ENCODE measurements at places on chromosomes 2 and 18.

DNA sequence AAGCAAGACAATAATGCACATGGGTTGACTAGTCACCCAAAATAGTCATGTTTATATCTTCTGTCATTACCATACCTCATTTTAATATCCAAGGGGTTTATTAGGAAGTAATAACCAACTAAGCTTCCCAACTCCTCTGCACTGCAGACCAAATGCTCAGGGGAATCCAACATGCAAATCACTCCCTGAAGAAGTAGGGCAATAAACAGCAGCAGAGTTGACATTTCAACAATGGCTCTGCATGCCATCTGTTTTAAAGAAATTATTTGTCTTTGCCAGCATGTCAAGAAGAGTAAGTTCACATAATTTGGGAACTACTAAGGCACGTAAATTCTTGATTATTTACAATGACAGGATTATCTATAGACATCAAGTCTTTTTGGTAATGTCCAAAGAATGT lies 84.4 kb upstream of the LYPD1 start:
- DNase-seq, result no peak

- DNase-seq, result no peak
These were observed 177.0 kb downstream of the CTIF start for GRCh38 chr18:48715711-48716361.

- no peak for DNase-seq
These were observed 7.9 kb upstream of the TEX51 start for GRCh38 chr2:126890551-126891450.

DNA sequence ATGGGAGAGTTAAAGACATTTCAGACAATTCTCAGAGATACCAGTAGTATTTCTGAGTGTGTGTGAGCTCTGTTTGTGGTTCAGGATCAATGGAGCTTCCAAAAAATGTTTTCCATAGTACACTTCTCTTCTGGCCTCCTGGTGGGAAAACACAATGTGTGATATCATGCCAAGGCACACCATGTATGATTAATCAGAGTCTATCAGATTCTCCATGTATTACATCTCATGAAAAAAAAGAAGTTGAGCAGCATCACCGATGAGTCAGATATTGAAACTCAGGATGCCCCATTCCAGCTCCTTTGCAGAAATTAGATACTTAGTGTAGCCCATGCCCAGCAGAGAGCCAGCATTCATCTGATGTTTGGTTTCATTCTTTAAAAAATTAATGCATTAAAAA lies 620.3 kb upstream of the POU3F3 start:
- DNase-seq, result no peak

GRCh38 chr2:545711-546650 lies 131.2 kb downstream of the TMEM18 start:
- DNase-seq, result no peak

DNA sequence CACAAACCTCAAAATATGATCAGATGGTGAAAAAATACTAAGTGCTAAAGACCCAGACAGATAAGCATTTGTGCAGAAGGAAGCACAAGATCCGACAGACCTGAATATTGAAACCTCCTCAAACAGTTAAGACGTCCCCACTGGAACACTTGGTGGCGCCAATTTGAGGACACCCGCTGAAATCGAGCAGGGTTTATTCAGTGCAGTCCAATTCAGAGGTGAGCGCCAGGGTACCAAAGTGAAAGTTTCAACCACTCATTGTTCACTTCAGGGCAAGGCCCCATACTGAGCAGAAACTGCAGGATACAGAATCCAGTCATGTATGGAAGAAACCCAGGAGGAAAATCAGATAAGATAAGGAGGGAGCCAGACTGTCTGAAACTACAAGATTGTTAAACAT lies 417.6 kb downstream of the LRRTM4 start:
- DNase-seq, result no peak

DNA sequence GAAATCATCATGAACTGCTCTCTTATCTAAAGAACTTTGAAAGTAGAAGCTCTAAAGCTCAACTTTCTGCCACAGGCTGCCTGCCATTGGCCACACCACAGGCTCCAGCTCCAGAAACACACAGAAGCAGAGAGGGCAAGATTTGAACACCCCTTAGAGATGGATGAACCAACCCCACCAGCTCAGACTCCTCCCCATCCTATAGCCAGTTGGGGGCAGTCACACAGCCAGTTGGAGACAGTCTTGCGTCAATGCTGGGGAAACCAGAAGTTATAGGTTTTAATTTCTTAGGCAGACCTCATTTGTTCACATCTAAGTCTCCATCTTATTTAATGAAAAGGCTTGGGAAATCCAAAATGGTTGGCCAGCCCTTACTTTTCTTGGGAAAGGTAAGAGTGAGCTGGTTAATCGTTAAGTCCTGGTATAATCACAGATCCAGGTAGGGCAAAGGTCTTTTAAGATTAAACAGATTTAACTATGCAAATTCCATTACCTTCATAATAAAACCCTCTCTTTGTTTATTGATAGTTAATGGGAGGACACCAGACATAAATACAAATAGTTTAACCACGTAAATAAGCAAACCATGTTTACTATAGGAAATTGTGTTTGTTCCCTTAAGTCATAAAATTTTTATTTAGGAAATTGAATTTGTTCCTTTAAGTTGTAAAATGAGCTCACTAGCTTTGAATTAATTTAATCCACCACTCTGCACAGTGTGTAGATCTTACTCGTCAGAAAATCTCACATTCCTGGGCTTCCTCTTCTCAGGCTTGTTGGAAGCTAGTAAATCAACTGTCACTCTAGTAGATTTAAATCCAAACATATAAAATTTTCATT lies 28.0 kb downstream of the MRO start:
- no peak for DNase-seq

GRCh38 chr2:140861666-140862065 lies 1269.2 kb downstream of the LRP1B start:
- no peak for DNase-seq

DNA sequence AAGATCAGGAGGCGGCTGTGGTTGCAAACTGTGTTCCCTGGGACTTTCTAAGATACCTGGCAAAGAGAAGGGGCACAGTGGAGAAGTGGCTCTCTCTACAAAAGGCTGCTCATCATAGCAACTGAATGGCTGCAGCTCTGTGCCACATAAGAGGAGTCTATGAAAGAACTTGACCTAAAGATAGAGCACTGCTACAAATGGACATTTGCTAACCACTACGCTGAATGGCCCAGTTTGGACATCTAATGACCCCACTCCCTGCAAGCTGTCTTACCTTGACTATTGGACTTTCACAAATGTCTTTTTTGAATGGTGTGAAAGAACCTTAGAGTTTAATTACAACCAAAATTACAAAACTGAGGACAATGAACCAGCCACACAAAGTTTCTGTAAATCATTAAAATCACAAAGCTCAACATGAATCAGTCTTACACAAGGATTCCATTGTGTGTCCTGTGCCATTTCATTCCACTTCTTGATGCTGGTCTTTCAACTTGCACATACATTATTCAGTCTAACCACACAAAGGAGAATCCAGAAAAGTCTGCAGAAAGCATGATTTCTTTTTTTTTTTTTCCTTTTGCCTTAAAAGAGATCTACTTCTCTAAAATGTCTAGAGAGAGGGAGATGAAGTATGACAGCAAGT lies 154.0 kb downstream of the LAMA1 start:
- DNase-seq, result no peak

DNA sequence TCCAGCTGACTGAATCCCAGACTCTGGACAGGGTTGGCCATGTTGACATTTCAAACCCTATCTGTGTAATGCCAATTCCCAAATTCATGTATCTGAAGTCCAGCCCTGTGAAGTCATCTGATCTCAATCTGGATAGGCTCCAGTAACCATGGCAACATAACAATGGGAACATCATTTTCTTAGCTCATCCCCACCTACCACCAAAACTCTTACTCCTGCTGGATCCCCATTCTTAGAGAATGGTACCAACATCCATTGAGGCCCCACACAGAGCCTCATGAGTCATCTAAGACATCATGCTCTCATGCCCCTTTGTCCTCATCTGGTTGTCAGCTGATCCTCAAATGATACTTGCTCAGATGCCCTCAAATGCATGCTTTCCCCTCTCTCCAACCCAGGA lies 58.9 kb upstream of the TEX51 start:
- DNase-seq, result no peak

- no peak for DNase-seq
These were observed 1706.7 kb downstream of the SUCLG1 start for GRCh38 chr2:82752396-82752795.

- DNase-seq, result no peak
These were observed 41.9 kb upstream of the TANC1 start for GRCh38 chr2:158926478-158926948.

DNA sequence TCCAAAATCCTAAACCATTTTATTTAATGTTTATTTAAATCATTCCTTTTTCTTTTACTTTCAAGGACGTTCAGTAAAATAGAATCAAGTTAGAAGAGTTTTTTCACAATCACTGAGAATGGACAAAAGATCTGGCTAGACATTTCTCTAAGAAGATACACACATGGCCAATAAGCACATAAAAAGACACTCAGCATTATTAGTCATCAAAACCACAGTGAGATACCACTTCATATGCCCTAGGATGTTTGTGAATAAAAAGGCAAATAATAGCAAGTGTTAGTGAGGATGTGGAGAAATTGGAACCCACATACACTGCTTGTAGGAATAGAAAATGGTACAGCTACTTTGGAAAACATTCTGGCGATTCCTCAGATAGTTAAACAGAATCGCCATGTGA lies 76.1 kb downstream of the RHBDD1 start:
- no peak for DNase-seq

DNA sequence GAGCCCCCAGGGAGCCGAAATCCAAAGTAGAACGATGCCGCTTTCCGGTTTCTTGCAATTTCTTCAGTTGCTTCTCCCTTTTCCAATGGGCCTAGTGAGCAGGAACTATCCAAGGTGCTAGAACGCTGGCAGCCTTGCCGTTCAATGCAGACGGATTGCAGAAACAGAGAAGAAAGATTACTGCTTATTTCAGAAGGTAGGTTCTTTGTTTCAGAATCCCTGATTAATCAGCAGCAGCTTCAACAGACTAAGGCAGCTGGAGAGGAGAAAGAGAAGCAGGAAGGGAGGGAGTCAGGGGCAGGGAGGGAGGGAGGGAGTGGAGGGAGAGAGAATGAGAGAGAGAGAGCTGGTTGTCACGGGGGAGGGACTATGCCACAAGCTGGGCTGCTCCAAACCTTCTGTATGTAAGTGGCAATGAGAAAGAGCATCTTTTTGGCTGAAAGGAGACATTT lies 576 bp downstream of the NYAP2 start:
- DNase-seq, result no peak

DNA sequence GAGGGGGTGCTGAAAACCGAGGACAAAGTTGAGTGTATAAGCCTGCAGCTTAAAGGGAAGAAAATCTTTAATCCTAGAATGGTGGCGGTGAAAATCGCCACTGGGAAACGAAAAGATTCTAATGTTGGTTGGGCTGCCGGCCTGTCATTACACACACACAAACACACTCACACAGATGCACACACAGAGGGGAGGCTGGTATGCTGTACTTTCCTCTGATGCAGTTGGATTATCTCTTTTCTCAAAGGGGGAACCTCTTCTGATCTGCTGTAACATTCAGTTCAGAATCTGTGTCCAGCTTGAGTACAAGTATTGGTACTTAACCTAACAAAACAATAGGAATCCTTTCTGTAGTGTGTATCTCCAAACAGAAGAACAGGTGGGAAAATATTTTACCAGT lies 39.0 kb downstream of the ANXA4 start:
- no peak for DNase-seq

GRCh38 chr2:160380000-160380570 lies 113.5 kb downstream of the RBMS1 start:
- DNase-seq, result no peak

GRCh38 chr2:176126929-176127773 lies 2.4 kb upstream of the HOXD8 start:
- DNase-seq, result peak; percentile 33

GRCh38 chr2:19847486-19847885 lies 54.3 kb downstream of the TTC32 start:
- no peak for DNase-seq

DNA sequence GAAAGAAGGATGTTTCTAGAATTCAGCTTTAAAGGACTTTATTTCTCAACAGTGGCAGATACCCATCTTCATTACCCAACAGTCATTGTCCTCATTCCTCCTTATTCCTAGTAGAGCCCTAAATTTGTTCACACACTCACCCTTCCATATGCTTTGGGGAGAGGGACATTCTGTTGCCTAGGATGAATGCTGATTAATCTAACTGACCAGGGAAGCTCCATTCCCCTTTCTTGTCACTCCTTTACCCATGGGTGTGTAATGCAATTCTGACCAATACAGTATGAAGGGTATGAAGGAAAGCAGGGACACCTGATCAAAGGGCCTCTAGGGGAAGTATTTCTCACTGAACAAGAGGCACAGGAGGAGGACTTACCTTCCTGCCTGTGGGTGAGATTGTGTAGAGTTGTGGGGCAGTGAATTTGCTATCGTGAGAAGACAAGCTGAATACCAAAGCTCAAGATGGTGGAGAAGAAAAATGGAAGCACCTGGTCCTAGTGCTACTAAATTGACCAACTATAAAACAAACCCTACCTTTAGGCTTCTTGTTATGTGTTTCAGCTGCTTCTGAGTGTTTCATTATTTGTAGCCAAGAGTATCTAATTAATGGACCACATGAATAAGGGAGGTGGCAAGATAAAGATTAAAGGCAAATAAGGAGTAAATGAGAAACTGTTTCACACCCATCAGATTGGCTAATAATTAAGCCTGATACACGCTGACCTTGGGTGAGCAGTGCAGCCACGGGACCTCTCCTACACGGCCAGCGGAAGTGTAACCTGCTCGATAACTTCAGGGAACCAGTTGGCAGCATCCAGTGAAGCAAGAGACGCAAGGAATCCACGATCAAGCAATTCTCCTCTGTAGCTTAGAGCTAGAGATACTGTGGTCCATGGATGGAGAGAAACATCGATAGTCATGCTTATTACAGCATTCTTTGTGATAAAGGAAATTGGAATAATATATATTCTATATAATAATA lies 202.3 kb downstream of the MYCN start:
- no peak for DNase-seq

- no peak for DNase-seq
These were observed 1.4 kb upstream of the UBXN4 start for GRCh38 chr2:135740206-135740605.

GRCh38 chr2:126886211-126886915 lies 12.3 kb upstream of the TEX51 start:
- DNase-seq, result no peak

DNA sequence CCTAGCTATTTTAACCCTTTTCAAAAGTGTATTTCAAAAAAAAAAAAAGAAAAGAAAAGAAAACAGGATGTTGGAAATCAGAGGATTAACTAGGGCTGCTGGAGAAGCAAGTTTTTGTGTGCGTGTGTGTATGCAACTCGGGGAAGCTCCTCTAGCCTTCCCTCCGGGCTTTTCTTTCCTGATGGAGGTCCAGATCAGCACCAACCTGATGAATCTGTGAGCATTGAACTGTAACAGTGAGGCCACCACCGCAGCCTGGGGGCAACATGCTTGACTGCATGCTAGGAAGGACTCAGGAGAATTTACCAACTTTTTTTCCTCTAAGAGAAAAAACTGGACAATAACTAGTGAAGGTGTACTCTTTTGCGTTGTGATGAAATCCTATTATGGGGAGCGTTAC lies 2.3 kb downstream of the OBSL1 start:
- DNase-seq, result no peak

- no peak for DNase-seq
These were observed 252.9 kb upstream of the SIX3 start for GRCh38 chr2:44688456-44689124.

GRCh38 chr18:78419171-78419570 lies 560.4 kb upstream of the SALL3 start:
- DNase-seq, result no peak

Data from activated CD4-positive, CD25-positive, alpha-beta regulatory T cell treated with anti-CD3 and anti-CD28 coated beads, Interleukin-2, amount 50 U/mL, for 16 hours (primary cell).